Bronchial epithelial cell (primary cell): ENCODE measurements at places on chromosomes 1 and 21.
A peak's percentile ranks its signal among the peaks of the same experiment; 100 is the strongest.

- DNase-seq: no peak
Observed at GRCh38 chr21:35252831-35253230, 203.7 kb upstream of the RUNX1 start.

DNA sequence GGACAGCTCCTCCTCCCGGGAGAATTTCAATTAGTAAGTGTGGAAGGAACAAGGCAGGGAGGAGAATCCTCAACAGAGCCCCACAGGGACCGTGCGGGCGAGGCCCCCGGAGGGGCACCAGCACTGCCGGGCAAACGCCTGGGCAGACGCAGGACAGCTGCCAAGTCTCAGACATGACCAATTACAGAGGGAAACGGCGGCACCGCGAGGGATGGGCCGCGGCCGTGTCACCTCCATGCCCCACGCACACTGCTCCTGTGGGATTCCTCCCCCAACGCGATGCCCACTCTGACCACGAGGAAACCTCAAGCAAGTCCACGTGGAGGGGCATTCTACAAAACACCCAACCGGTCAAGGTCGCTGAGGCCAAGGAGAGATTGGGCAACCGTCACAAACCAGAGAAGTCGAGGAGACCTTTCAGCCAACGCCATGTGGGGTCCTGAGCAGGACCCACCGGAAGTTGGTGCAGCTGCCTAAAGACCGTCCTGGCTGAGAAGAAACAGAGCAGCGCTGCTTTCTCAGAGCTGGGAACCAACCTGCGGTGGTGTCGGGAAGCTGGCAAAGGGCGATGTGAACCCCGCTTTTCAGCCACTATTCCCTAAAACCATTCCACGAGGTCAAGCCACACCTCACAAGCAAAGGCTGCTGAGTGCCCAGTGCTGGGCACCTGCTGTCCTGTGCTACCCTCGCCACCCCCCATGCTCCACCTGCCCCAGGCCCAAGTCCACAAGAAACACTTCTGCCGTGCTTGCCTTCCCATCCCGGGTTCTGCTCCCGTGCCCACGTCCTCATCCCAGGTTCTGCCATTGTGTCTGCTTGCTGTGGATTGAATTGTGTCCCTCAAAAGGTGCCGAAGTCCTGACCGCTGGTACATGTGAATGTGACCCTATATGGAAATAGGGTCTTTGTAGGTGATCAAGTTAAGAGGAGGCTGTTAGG is 1.4 kb upstream of the KRTAP10-4 start:
- no peak for DNase-seq

DNA sequence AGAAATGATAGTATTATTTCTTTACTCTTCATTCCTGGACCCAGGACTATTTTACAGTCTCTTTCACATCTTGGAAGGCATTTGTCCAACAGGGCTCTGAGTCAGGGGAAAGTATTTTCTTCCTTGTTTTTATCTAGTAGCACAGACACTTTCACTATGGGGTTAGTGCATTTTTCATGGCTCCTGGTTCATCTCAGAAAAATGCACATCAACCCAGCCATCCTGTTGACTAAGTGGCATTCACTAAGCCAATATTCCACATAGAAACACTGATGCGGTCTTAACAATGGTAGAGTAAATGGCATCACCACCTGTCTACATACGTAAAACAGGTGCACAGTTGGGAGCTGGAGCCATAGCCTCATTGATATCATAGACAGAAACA is 87.4 kb upstream of the C1orf21 start:
- peak; percentile 65 for DNase-seq

DNA sequence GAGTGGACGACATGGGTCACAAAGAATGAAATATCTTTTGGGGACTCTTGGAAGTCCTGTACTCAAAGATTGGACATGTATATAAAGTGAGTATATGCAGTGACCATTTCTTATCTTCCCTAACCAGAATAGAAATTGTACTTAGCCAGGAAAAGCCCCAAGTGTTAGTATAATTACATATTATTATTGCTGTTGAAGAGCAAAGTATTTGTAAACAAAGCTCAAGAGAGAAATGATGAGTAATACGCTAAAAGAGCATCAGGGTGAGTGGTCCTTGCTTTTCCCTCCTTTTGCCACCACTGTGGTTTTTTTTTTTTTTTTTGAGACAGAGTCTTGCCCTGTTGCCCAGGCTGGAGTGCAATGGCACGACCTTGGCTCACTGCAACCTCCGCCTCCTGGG is 6.4 kb upstream of the CGN start:
- no peak for DNase-seq

DNA sequence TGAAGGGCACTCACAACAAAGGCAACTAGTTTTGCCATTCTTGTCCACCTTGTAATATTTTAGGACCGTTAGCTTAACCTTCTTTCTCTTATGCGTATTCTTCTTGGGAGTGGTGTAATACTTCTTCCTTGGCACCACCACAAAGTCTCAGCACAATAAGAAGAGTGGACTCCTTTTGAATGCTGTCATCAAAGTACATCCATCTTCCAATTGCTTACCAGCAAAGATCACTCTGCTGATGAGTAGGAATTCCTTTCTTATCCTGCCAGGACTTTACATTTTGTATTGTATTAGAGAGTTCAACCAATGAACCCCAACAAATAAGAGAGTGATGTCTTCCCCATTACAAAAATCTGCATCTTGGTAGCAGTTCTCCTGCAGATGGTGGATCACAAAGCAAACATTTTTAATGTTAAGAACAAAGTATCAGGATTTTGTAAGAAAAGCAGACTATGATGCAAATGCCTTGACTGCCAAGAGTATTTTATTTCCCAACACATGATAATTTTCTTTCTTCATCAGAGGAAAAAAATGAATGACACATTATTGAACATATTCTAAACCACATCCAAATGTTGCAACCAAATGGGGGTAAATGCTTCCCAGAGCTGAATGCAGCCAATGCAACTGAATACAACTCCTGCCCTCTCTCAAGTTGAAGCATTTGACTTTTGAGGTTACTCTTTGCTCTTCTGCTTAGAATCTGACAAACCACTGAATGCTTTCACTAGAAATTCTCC is 5.1 kb upstream of the ARNT start:
- peak; percentile 94 for DNase-seq

GRCh38 chr1:244365809-244366208 is 85.9 kb downstream of the ADSS2 start:
- DNase-seq: no peak

- no peak for DNase-seq
Observed at GRCh38 chr1:5661196-5662085, 330.8 kb downstream of the NPHP4 start.

DNA sequence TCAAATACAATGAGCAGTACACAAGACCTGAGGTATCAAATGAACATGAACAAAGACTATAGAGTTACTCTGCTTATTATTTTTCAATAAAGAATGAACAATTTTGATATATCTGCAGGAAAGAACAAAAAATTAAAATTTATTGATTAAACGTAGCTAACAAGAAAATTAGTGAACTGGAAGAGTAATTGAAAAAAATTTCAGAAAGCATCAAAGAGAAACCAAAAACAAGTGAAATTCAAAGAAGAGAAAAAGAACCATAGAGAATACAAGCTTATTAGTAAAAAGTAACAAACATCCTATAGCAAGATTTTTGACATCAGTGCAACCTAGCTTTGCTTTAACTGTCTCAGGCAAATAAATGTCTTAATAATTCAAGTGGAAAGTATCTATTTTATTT is 106.6 kb downstream of the LRRIQ3 start:
- no peak for DNase-seq

DNA sequence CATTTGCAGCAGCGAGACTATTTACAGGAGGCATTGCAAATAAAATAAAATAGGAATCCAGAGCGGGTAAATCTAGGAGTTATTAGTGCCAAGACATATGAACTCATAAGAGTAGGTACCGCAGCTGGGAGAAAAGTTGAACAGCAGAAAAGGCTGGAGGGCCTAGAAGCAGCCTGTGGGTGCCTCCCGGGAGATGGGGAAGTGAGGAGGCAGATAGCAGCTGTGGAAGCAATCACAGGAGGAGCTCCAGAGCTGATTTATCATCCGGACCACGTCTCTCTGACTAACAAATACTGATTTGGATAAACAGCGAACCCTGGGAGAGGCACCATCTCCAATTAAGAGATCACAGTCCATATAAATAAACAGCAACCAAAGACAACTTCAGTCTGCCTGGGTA is 64.6 kb downstream of the BRINP2 start:
- no peak for DNase-seq

DNA sequence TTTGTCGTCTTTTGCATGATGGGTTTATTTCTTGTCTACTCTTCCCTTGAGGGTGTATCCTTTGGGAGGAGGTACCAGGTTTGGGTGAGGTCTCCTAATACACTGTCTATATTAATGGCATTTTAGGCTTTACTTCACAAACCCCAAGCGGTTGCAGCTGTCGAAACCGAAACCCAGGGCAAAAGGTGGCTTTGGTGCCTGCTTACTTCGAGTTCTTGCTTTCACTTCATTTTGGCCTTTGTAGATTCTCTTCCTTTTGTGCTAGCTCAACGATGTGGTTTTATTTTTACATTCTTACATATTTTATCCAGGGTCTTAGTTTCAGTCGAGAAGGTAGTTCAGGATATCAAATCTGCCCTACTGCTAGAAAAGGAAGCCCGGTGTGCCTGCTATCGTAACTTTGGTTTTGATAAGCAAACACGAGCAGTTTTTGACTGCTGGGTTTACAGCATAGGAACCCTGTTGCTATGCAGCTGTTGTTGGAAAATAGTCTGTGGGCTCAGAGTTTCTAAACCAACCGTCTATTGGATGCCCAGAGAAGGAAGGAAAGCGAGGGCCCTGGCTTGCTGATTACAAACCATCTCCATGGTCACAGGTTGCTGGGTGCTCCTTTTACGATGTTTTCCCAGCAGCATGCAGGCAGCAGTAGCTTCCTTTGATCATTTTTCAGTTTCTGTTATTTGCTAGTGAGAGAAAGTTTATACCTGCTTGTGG is 9.8 kb upstream of the TSPAN2 start:
- peak; percentile 70 for DNase-seq

DNA sequence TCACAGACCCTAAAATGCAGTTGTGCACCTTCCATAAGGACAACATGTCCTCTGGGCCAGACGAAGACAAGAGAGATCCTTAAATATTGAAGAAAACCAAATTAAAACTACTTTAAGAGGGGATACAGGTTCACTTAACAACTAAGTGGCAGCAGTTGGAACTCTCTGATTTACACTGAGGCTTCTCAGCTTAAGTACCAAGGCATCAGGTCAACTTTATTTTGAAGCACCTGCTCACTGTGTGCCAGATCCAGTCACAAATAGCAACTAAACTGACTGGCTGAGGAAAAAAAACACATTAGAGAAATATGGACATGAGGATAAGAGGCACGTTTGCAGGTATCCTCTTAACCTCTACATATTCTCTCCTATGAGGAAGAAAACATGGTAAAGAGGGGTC is 33.2 kb downstream of the SLC35D1 start:
- DNase-seq: no peak

- DNase-seq: peak; percentile 78
Observed at GRCh38 chr1:210231846-210232510, 618 bp upstream of the SERTAD4 start.

DNA sequence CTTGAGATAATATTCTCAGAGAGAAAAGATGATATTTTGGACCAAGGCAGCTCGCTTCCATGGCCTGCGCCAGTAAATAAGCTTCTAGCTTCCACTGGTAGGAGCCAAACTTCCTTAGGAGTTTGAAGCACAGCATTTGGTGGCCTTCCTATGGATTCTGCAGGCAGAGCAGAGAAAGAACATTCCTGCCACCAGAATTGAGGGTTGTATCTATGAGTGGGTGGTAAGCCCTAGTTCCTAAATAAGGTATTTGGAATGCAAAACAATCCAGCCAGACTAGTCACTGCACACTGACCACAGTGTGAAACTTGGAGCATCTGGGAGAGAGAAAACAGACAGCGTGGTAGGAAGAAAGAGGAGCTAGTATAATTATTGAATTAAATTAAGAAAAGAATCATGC is 54.1 kb upstream of the BCAR3 start:
- DNase-seq: peak; percentile 75

DNA sequence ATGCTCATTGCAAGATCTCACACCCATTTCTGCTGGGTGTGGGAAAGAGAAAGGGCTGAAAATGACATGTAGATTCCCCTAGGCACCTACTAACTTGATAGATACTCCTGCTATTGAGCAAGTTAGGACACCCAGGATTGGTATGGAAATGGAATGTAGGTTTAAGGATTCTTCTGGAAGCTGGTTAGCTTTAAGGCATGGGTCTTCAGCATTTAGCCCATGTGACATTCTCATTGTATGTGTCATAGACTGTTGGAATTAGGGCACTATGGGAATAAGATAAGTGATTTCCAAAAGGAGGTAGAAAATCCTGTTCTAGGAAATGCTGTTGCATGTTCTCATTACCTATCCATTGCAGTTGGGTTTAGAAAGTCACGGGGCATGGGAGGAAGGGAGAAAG is 76.2 kb downstream of the DISC1 start:
- peak; percentile 60 for DNase-seq

DNA sequence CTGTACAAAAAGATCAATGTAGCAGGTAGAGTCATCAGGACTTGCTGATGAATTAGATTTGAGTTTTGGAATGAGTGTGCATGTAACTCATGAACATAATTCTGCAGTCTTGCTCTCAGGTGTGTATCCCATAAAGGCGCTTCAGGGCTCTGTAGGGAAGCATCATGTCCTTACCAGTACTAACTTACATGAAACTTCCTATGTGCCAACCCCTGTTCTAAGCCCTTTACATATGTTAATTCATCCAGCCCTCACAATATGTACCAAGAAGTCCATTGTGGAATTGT is 2.1 kb upstream of the FCRLB start:
- no peak for DNase-seq

DNA sequence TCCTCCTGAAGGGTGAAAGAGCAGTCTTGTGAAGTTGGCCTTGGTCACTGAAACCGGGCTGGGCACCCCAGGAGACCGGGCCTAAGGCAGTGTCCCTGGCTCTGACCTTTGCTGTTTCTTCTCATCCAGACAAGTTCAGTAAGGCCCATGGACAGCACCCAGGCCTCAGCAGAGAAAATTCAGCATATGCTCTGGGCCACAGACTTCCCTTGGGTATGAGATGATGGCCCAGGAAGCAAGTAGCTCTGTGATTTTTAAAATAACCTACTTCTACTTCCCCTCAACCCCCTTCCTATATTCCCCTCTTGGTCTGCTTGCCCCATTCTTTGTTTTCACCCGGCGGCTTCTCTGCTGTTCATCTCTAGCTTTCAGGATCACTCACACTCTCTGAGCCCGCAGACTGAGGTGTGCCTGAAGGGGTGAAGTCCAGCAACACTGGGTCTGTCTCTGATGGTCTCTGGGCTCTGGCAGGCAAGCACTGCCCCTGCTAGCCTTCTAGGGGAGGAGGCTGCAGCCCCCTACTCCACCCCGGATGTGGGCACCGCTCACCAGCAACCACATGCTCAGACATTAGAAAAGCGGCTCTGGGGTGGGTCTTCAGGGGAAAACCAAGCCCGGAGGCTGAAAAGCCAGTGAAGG is 2.9 kb upstream of the GPR25 start:
- no peak for DNase-seq

GRCh38 chr1:99970713-99971255 is 988 bp downstream of the SLC35A3 start:
- peak; percentile 13 for DNase-seq

- DNase-seq: no peak
Observed at GRCh38 chr1:63752176-63752575, 21.6 kb upstream of the ROR1 start.

- no peak for DNase-seq
Observed at GRCh38 chr1:232766241-232766890, 38.9 kb upstream of the MAP10 start.
